ENCODE measurements at places on chromosomes 12 and 14.

DNA sequence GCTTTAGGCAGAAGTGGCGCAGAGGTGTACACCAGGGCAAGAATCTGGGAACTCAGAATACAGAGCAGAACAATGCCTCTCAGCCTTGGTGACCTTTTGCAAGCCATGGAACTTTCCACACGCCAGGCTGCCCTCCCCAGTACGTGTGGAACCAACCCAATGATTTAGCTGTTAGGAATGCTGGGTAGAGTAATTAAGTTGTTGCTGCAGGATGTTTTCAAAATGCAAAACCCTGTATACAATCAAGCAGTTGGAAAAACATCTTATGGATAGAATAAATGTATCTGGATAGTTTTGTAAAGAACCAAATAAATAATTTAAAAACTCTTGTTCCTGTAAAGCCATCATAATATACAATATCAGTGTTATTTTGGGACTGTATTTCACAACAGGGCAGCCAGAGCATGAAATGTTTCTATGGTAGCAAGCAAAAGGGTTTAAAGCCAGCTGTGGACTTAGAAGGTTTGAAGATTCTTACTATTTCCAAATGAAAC, 19.4 kb downstream of the PPP1R36 start:
- DNase-seq: no peak

GRCh38 chr14:74599321-74599761, 12.7 kb downstream of the LTBP2 start:
- DNase-seq: no peak

DNA sequence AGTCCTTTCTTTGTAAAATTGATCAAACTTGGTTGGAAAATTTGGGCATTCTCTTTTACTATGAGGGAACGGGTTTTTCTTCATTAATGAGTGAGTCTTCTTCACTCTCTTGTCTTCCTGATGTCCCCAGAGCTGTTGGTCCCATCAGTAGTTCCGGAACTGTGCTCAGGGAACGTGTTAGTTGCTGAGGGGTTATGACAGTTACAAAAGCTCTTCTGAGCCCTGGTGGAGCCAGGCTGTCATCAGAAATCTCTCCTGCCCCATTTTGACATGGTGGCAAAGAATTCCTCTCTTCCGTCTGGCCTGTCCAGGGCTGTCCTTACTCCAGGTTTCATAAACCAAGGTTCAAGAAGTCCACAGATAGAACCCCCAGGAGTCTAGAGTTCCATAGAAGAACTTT, 208.5 kb downstream of the SLC41A2 start:
- no peak for DNase-seq

- DNase-seq: no peak
Measured at GRCh38 chr12:14741942-14742341, 45.5 kb upstream of the GUCY2C start.

- no peak for DNase-seq
Measured at GRCh38 chr14:34699873-34700621, 14.3 kb downstream of the CFL2 start.

- DNase-seq: no peak
Measured at GRCh38 chr14:32896979-32897697, 41.5 kb upstream of the NPAS3 start.

- no peak for DNase-seq
Measured at GRCh38 chr12:130444061-130444460, 106.4 kb downstream of the PIWIL1 start.

- no peak for DNase-seq
Measured at GRCh38 chr12:107373238-107373809, 280.0 kb upstream of the CRY1 start.

DNA sequence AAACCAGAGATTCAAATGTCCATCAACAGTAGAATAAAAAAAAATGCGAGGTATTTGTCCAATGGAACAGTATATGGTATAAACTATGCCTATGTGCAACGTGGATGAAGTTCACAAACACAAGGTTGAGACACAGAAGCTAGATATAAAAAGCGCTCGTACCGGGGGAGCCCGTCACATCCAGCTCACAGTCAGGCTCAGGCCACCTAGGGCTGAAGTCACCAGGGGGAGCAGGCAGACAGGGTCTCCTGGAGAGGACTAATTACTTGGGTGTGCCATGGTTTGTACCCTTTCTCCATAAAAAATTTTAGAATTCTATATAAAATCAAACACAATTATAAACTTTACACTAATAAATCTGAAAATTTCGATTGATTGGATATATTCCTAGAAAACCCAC, 13.6 kb downstream of the AHNAK2 start:
- DNase-seq: no peak

DNA sequence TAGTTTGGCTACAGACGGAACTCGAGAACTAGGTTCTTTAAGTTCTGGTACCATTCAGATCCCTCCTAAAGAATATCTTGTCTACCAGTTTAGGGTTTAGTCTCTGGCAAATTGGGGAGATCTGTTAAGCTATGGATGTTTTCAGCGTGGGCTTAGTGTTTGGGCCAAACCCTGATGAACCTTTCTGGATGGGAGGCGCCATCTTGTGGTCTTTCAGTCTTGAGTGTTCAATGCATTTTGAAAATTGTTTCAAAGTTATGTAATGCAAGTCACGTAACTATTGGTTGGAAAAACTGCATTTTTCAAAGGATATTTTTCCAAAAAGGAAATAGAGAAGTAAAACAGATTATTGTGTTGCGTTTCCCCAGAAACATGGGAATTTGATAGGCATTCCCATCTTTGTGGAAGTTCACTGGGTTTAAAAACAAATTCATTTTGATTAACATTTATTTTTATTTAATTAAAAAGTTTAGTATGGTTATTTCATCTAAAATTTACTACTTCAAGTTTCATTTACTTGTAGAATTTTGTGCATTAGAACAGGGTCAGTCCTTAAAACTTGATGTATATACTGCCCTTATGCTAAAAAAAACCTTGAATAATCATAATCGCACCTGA, 169.0 kb downstream of the PRIMA1 start:
- DNase-seq: no peak

DNA sequence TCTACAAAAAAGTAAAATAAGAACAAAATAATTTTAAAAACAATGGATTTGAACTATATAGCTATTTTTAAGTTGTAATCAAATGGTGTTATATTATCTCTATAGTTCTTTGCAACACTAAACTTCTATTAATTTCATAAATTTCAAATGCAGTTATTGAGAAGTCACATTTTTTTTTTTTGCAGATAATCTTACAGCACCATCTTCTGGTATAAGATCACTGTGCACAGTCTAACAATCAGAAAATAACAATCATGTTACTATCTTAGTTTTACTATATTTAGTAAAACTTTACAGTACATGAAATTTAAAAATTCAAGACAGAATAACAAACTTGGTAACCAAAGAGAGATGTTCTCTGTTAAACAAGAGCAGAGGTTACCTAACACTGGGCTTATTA, 40.6 kb downstream of the GXYLT1 start:
- DNase-seq: no peak

DNA sequence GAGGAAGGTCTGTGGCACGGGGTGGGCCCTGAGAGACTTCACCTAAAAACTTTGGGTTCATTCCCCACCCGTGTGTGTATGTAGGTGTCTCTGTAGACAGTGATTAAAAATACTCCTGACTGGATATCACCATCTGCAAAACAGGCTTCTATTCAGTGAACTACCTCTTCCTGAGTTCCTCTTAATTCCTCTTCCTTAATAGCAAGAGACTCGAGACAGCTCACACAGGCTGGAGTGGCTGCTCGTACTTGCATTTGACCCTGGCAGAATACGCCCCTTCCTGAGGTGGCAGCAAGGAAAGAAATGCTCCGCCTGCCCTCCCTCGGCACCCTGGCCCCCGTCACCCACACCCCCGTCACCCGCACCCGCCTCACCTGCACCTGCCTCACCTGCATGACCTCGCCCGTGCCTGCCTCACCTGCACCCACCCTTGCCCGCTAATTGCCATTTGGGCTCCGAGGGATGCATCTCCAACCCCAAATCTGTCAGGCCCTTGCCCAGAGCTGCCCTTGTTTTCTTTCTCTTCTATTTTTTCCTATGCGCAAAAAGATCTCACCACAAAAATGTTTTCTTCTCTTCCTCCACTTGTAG, 90.0 kb downstream of the FBXL14 start:
- no peak for DNase-seq

GRCh38 chr12:79673354-79673753, 17.4 kb downstream of the PAWR start:
- DNase-seq: no peak

- DNase-seq: no peak
Measured at GRCh38 chr14:99062216-99062615, 209.8 kb downstream of the BCL11B start.

DNA sequence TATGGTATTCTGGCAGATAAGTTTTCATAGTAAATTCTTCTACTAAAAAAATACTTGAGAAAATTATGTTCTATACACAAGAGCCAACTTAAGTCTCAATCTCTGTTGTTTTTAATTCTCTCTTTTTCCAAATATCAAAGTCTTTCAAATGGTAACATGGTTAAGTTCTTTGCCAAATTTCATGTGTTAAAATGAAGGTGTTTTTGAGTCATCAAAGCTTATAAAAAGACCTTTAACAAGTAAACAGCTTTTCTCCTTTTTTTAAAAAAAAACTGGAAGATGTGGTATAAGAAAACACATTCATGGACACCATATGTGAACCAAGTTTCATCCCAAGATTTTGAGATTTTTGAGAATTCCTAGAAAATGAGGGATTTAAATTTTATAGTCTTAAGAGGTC, 111.3 kb downstream of the FOXG1 start:
- no peak for DNase-seq

- DNase-seq: no peak
Measured at GRCh38 chr12:12518919-12519318, 43.7 kb downstream of the DUSP16 start.

DNA sequence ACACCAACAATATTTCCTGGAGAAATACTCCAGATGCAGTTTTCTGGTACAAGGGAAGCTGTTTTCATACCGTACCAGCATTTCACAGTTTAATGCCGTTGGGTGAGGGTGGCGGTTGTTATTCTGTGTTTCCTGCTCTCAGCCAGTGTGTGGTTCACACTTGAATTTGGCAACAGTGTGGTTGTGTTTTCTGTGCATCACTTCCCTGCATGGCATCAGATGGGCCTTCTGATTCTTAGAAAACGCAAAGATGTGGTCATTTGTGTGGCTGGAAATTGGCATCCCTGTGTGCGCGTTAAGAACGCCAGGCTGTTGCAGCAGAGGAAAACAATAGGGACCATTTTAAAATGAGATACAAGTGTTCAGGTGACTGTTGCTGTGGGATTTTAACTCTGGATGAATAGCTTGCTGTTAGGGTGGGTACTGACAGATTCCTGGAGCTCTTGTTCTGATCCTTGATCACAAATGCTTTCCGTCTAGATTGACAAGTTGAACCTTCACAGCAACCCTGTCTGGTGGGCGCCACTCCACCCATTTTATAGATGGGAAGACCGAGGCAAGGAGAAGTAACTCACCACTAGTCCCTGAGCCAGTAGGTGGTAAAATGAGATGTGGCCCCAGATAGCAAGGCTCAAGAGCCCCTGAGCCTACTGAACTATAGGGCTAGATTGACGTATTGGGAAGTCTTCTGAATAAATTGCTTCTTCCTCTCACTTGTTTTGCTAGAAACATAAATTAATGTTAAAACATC, 231.2 kb downstream of the CHST11 start:
- no peak for DNase-seq

- no peak for DNase-seq
Measured at GRCh38 chr12:49965836-49966235, 4.2 kb downstream of the AQP5 start.

DNA sequence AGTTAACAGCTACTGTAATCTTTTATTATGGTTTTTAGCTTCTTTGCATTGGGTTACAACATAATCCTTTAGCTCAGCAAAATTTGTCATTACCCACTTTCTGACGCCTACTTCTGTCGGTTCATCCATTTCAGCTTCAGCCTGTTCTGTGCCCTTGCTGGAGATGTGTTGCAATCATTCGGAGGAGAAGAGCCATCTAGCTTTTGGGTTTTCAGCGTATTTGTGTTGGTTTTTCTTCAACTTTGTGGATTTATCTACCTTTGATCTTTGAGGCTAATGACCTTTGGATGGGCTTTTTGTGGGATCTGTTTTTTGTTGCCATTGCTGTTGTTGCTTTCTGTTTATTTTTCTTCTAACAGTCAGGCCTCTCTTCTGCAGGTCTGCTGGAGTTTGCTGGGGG, 69.2 kb upstream of the ATXN7L3B start:
- no peak for DNase-seq

- DNase-seq: no peak
Measured at GRCh38 chr12:119803381-119803791, 73.7 kb downstream of the CIT start.

- no peak for DNase-seq
Measured at GRCh38 chr14:53772936-53773335, 183.7 kb downstream of the BMP4 start.

DNA sequence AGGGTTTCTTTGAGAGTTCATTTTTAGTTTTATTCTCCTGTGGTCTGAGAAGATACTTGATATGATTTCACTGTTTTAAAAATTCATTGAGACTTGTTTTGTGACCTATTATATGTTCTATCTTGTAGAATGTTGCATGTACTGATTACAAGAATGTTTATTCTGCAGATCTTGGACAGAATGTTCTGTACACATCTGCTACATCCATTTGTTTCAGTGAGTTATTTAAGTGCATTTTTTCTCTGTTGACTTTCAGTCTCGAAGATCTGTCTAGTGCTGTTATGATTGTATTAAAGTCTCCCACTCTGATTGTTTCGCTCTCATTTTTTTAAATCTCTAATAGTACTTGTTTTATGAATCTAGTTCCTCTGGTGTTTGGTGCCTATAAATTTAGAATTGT, 1319.8 kb downstream of the TMEM121 start:
- DNase-seq: no peak

DNA sequence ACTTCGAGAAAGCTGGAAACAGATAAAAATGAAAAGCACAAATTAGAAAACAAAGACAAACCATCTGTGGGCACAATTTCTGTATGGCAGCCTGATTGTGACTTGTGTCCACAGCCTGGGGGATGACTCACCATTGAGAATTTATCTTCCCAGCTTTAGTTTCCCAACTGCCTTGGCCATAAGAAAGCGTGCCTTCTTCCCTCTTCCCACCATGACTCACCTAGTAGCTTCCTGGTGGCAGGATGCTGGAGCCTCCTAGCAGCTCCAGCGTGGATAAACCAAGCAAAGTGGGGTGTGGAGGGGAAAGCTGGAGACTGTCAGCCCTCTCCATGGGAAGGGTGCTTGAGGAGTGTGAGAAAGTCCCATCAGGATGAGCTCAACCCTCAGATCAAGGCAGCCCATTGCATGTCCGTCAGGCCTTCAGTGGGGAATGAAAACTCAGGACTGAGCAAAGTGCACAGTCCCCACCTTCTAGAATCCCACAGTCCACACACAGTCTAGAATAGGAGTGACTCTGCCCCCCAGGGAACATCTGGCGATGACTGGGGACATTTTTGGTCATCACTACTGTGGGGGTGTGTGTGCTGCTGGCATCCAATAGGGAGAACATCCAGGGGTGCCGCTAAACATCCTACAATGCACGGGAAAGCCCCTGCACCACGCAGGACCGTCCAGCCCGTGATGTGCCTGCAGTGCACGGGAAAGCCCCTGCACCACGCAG, 22.4 kb upstream of the SERPINA6 start:
- no peak for DNase-seq
